ENCODE measurements at places on chromosomes 7 and 10.

DNA sequence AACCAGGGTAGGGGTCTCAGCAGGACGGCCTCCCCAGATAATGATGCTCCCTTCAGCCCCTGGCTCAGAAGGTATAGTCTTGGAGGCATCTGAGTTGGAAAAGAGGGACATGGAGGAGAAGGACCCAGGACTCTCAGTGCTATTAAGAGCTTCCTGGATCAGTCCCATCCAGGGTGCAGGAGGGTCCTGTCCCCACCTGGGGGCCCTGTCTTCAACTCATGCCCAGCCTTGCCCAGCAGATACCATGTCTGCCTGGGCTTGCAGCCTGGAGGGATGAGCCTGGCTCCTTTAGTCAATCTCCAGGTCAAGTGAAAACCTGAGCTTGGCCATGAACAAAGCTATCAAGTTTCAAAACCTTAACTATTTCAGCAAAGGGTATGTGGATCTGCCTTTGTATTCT lies 67.6 kb downstream of the PRTFDC1 start:
- DNase-seq = no peak

GRCh38 chr7:114086914-114087652 lies 168.3 kb upstream of the PPP1R3A start:
- peak; percentile 30 for DNase-seq

DNA sequence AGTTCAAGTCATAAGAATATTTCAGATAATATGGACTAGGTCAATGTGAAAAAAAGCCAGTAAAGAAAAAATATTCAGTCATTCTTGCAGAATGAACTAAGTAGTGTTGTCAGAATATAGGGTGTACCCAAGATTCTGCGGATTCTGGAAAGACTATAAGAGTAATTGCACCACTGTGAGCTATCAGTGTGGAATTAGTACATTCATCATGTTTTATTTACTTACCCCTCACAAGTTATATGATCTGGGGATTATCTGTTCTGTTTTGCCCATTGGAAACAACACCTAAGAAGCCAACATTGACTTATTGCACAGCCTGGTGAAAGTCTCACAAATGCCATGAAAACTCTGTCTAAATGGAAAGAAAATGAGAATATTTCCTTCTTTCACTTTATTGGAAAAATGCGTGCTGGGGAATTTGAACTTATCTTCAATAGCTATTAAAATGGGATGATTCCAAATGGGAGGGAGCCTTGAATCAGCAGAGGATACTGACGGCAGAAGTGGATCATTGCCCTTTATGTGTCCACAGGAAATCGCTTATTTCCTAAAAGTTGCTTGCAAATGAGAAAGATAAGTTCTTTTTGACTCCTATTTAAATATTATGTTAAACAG lies 563.3 kb upstream of the POM121L12 start:
- DNase-seq = no peak

DNA sequence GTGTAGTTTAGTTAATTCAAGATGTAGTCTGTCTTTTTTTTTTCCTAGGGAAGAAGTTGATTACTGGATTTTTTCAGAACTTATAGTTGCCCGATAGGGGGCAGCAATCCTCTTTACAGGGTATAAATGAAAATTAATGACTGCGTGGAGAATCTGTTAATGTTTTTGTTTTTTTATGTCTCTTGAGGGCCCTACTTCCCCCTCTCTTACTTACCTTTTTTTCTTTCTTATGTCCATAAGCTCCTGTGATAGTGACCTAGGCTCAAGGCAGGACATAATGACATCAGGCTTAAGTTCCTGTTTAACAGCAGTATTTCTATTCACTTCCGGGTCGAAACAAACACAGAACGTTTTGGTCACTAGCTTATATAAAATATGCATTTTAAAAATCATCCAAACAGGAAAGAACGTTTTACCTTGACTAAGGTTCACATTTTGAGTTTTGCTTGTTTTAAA lies 18.8 kb downstream of the CDC123 start:
- no peak for DNase-seq

DNA sequence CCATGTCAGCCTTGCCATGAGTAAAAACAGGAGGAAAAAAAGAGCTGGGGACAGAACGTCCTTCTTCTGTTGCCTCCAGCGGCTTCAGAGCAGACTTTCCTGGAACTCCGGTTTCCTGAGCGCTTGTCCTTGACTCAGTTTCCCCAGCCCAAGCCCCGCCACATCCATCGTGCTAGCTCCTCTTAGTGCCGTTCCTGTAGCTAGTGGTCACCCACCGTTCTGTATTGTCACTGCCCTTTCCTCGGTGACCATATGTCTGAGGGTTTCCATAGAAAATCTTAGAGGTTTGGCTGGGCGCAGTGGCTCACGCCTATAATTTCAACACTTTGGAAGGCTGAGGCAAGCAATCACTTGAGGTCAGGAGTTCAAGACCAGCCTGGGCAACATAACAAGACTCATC lies 100.1 kb downstream of the CUX1 start:
- DNase-seq = no peak

DNA sequence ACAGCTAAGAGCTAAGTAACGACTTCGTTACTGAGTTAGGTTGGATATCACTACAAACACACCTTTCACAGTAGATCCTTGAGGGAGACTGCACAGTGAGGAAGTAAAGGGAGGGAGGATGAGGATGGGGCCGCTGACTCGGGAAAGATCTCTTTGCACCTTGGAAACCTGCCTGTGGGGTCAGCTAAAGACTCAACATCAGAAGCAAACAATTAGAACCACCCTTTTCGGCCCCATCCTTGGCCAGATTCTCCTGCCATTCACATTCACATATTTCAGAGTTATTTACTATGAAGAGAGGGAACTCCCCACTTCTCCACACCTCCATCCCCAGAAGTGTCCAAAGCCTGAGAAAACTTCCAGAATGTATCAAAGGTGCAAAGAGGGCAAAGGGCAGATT lies 47.1 kb downstream of the CLEC2L start:
- DNase-seq = no peak

- DNase-seq = no peak
Measured at GRCh38 chr7:138435231-138435919, 24.7 kb upstream of the TRIM24 start.

GRCh38 chr7:50782375-50783208 lies at the start of gene GRB10:
Gene GRB10 (minus strand): TSS chr7:50782896. CDS start chr7:50732322, 50,574 bp downstream.
- peak; percentile 50 for DNase-seq

DNA sequence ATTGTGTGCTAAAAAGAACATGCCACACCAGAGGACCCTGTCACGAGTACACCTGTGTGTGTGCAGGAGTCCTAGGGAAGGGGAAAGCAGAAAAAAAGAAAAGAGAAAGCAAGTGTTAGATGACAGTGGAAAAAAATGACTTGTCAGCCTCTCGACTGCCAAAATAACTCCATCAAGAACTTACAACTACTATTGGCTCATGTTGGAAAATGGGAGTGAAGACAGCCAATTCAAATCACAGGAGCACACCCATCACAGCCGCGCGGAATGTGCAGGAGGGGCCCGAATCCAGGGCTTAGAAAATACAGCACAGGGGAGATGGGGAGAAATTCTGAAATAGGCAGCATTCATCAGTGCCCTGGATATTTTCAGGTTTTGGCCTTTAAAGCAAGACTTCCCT lies 38.1 kb upstream of the FOXI2 start:
- DNase-seq = no peak

DNA sequence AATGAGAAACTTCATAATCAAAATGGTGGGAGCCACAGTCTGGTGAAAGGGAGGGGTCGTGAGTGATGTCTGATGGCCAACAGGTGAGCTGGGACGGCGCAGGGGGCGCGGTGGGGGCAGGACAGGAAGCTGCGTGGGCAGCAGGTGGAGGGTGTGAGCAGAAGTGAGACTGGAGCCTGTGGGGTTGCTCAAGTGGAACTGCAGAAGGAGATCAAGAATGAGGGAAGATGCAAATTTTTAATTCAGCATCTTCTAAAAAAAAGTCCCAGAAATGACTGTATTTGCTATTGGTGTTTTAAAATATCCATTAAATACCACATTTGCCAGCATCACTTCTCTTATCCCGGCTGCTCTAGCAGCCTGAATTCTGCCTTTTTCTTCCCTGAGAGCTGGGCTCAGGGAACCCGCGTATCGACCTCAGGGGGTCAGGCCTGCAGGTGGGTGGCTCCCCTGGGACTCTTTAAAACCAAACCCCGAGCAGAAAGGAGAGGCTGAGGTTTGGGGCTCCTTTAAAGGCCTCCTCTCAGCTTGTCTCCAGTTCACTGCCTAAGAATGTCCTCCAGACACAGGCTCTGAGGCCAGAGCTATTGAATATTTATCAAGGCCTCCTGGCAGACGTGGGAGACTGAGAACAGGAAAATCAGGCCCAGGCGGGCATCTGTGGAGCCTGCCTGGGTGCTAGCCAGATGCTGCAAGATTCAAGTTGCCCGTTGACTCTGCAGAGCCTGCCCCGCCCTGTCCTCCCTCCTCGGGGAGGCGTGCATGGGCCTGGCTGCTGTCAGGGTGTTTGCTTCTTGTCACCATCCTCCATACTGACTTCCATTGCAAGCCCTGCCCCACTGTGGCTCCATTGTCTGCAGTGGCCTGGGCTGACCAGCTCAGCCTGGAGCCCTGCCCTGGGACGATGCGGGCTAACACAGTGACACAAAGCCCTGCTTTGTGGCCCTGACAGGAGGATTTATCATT lies 53.9 kb downstream of the SYPL1 start:
- no peak for DNase-seq

GRCh38 chr10:129417870-129418269 lies 49.2 kb upstream of the MGMT start:
- DNase-seq = no peak

GRCh38 chr10:1434912-1435692 lies 302.2 kb downstream of the ADARB2 start:
- no peak for DNase-seq

- DNase-seq = peak; percentile 78
Measured at GRCh38 chr10:102117391-102118159, 2.6 kb downstream of the LDB1 start.
